ENCODE measurements at places on chromosomes 5 and 9.
A peak's percentile ranks its signal among the peaks of the same experiment; 100 is the strongest.

DNA sequence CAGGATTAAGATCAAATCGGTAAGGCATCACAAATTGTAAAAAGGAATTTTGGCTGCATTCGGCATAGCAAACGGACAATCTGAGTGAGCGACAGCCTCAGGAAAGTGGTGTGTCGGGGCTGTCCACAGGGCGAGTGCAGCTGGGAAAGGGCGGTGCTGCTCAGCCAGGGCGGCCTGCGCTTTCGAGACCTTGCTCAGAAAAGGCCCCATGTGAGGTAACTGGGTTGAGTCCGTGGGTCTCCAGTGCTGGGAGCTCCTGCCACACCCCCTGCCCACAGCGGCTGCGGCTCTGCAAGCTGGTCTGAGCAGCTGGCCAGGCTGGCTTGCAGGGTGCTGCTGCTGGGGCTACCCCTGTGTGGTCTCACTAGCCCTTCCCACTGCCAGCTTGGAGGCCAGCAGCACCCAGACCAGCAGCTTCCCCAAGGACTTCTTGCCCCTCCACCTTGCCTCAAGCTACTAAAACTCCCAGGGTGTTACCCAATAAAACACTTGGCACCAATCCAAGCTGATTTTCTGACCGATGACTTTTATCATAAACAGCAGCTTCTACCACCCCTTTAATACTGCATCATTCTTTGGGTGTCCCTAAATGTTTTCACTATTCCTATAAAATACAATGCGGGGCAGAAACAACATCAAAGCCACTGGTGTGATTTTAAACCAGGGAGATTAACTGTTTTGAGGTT is 6.2 kb downstream of the SURF2 start:
- DNase-seq: no peak

DNA sequence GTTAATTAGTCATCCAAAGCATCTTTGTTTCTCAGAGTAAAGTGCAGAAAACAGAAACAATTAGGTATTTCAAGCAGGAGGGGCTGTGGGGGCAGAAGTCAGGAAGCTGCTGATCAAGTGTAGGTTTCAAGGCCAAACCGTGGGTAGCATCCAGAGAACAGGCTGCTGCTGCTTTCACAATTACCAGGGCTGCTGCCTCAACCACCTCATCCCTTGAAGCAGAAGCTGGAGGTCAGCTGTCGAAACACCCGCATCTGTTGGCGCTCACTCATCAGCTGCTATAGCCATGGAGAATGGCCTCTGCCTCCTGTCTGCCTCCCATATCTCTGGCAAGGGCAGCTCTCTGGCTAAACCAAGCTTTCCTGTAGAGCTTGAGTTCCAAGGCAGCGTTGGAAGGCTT is 122.9 kb upstream of the OSMR start:
- no peak for DNase-seq

DNA sequence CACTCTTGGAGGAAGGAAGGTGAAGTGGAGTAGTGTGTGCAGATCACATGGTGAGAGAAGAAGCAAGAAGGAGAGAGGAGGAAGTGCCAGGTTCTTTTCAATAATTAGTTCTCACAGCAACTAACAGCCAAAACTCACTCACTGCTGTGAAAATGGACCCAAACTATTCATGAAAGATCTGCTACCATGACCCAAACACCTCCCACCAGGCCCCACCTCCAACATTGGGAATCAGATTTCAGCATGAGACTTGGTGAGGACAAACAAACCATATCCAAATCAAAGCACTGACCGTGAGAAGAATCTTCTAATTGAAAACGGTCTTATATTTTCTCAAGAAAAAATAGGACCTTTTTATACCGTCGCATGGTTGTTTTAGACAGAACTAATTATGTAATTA is 468.7 kb upstream of the TYRP1 start:
- no peak for DNase-seq

DNA sequence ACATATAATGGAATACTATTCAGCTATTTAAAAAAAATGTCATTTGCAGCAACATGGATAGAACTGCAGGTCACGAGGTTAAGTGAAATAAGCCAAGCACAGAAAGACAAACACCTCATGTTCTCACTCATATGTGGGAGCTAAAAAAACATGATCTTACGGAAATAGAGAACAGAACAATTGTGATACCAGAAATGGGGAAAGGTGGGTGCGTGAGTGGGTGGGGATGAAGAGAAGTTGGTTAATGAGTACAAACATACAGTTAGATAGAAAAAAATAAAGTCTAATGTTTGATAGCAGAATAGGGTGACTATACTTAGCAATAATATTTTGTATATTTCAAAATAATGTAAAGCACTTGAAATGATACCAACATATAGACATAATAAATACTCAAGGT is 38.7 kb downstream of the FAM114A2 start:
- no peak for DNase-seq

DNA sequence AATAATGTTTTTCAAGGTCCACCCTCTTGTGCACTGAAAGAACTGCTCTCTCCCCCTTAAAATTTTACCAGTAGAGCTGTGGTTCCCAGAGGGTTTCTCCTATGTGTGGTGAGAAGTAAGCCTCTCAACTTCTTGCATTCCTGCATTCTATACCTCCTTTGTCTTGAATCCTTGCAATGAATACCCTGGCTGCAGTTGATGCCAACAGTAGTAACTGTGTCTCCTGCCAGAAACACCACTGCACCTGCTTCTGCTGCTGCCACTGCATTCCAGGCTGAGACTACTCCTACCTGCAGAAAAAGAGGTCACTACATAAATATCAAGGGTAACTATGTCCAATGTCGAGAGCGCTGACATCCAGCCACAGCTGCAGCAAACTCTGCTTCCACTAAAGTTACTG is 203.7 kb downstream of the TMEM167A start:
- no peak for DNase-seq

- peak; percentile 75 for DNase-seq
Measured at GRCh38 chr5:27472000-27472763, 433.8 kb upstream of the CDH9 start.

DNA sequence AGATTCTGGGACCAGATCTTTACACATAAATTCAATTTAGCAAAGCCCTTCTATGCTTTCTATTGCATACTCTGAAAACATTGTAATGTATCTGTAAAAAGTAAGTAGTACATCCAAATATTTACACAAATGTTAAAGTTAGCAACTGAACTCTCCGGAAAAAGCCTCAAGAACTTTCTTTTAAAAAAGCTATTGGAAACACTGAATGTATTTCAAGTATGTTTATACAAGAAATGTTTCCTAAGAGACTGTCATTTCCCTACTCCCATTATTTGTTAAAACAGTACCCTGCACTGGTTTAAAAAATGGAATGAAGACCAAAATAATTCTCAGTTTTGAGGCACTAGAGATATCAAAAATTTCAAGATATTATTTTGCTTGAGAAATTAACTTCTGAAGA is 44.8 kb upstream of the TRIM36 start:
- DNase-seq: no peak

- DNase-seq: no peak
Measured at GRCh38 chr5:51987669-51988209, 604.5 kb downstream of the ISL1 start.

DNA sequence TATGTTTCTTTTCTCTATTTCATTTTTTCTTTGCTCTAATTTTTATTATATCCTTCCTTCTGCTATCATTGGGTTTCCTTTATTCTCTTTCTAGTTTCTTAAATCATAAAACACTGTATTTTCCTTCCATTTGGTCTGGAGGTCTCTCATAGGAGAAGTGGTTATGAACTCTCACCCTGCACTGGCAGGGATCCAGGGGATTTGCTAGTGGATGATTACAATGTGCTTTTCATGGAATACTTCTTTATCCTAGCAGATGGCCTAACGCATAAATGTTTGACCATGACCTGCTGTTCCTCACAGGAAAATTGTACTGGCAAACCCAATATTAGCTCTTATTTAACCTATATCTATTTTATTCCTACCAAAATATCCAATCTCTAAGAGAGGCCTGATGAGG is 31.5 kb upstream of the SGCD start:
- DNase-seq: no peak

GRCh38 chr9:15227491-15227890 is 79.5 kb downstream of the TTC39B start:
- no peak for DNase-seq

GRCh38 chr9:18676525-18676924 is 202.6 kb downstream of the ADAMTSL1 start:
- no peak for DNase-seq

DNA sequence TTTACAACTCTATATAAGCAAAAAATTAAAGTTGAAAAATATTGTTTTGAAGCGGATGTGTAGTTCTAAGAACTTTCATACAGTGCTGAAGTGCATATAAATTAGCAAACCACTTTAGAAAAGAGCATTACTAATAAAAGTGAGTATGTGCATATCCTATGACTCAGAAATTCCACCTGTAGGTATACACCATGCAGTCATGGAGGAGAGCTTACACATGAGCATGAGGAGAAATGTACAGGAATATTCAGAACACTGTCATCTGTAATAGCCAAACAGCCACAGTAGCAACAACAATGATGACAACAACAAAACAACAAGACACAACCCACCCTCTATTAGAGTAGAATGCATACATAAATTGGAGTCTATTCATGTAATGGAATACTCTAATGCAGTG is 138.2 kb upstream of the ARRDC3 start:
- no peak for DNase-seq

GRCh38 chr9:2337131-2337530 is 284.5 kb upstream of the VLDLR start:
- no peak for DNase-seq

GRCh38 chr9:93822229-93822628 is 132.9 kb downstream of the BARX1 start:
- DNase-seq: no peak

DNA sequence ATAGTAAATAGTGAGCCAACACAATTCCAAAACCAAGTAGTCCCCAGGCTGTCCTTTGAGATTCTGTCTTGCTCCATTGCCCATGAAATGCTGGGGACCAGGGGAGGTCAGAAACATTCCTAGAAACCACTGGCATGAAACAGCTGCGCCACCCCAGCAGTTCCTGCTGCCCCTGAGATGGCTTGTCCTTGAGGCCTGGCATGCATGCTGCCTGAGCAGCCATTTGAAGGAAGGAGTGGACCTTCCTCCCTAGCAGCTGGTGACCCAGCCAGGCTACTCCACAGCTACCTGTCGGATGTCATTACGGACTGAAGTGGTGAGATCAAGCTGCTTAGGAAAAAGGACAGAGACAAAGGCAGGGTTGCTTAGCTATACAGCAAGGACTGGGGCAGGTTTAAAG is 260.6 kb downstream of the DENND1A start:
- no peak for DNase-seq

GRCh38 chr5:137320056-137321045 is 178.8 kb downstream of the SPOCK1 start:
- peak; percentile 75 for DNase-seq

- no peak for DNase-seq
Measured at GRCh38 chr9:365436-365835, 150.8 kb downstream of the DOCK8 start.

DNA sequence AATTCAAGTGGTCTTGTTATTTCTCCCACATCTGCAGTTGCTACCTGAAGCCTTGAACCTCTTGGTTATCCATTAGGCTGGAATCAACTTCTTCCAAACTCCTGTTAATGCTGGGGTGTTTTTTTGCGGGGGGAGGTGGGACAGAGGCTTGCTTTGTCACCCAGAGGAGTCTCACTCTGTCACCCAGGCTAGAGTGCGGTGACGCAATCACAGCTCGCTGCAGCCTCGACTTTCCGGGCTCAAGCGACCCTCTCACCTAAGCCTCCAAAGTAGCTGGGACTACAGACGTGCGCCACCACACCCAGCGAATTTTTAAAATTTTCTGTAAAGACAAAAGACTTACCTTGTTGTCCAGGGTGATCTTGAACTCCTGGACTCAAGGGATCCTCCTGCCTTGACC is 4.4 kb downstream of the SCGB3A1 start:
- no peak for DNase-seq

DNA sequence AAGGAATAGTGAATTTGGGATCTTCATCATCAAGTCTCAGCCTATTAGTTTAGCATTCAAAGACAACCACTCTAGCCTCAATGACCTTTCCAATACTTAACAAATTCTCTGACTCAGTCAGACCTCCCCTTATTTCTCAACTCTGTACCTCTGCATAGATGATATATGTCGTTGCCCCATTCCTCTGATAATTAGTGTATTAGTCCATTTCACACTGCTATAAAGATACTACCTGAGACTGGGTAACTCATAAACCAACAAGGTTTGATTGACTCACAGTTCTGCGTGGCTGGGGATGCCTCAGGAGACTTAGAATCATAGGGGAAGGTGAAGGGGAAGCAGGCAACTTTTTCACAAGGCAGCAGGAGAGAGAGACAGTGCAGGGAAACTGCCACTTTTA is 8.9 kb downstream of the MRPL22 start:
- DNase-seq: no peak

- peak; percentile 44 for DNase-seq
Measured at GRCh38 chr5:43663916-43664315, 60.9 kb downstream of the NNT start.

DNA sequence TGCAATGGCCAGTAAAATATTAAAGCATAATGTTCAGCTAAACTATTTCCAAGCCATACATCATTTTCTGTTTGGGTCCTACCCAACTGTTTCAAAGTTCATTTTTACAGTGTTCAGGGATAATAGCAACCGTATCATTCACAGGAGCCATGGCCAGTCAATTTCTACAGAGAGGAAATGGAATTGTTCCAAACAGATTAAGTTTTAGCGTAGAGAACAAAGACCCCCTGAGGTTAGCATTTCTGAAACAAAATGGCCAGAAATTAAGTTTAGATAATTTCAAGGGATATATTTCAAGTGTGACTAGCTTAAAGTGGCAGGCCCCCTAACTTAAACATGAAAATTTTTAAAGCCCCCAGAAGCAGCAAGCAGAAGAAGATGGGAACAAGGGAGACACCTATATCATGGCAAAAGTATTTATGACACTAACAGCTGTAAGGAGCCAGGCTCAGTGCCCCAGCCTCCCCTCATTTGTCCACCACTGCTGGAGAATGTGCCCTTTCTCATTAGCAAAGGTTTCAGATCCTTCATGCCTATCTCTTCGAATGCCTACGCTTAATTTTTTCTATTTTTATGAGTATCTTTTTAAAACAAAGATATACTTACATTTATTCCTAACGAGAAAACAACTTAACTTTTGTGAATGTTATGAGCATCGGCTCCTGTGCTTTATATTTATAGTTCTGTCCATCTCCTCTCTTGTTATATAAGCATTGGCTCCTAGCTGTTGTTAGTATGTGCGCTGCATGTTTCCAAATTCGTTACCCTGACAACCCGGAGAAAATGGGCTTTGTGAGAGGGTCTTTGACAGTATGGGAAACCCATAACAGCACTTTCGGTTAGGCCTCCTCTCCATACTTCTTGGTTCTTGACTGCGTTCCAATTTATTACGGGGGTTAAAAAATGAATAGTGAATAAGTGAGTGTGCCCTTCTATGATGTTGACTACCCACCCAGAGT is 116.3 kb downstream of the MED27 start:
- no peak for DNase-seq

GRCh38 chr5:131974956-131975726 is 29.7 kb upstream of the MEIKIN start:
- DNase-seq: no peak

DNA sequence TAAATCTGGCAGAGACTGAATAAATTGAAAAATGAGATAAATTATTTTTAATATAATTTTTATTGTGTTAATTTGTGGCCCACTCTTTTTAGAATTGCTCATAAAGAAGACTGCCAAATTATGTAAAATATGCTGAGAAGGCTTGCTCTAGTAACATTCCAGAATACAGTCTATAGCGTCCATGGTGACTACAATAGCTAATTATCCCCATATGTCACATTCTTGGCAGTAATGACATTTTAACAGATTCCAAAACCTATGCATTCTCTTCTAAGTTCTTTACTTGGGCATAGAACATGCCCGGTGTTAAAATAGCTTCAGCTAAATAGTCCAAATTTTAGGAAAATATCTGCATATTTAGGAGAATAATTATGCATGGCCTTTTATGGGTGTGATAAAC is 697.0 kb upstream of the SEMA6A start:
- DNase-seq: no peak

GRCh38 chr9:77879437-77879943 is 152.1 kb downstream of the GNAQ start:
- no peak for DNase-seq

Measured in GM03348 (cell line).